Stimulated activated CD4-positive, alpha-beta T cell treated with anti-CD3 and anti-CD28 coated beads, Interleukin-2, amount 100 ng/mL, for 24 hours (primary cell): ENCODE measurements at places on chromosomes 11 and 22.

- DNase-seq = no peak
Observed at GRCh38 chr11:47943721-47944586, 36.4 kb upstream of the PTPRJ start.

DNA sequence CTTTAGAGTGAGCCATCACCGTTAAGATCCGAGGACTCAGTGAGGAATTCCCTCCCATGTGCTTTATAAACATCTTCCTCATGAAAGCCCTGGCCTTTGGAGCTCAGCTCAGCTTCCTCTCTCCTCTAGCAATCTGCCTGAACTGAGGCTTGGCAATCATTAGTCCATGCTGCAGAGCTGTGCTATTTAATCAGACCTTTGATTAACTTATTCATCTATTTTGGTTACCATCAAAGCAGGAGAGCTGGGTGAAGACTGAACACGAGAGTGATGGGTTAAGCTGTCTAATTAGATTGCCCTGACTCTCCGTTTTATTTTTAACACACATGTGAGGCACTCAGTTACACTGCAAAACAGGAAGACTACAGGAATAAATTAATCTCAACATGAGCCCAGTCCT, 351.3 kb downstream of the LARGE1 start:
- DNase-seq = no peak

- DNase-seq = no peak
Observed at GRCh38 chr11:13040969-13041561, 31.9 kb downstream of the RASSF10 start.

DNA sequence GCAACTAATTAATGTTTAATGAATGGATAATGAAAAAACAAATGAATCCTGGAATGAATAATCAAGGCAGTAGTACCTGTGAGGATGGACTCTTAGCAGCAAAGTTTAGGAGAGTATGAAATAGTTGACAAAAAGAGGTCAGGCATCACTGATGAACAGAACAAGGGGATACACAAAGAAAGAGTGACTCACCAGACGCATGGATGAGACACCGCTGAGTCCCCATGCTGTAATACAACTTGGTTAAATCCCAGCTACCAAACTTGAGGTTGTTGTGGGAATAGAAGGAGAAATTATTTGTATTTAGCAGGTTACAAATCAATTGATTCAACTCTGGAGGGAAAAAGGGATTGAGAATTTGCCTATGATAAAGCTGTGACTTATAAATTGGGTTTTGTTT, 976.9 kb upstream of the TENM4 start:
- DNase-seq = no peak

DNA sequence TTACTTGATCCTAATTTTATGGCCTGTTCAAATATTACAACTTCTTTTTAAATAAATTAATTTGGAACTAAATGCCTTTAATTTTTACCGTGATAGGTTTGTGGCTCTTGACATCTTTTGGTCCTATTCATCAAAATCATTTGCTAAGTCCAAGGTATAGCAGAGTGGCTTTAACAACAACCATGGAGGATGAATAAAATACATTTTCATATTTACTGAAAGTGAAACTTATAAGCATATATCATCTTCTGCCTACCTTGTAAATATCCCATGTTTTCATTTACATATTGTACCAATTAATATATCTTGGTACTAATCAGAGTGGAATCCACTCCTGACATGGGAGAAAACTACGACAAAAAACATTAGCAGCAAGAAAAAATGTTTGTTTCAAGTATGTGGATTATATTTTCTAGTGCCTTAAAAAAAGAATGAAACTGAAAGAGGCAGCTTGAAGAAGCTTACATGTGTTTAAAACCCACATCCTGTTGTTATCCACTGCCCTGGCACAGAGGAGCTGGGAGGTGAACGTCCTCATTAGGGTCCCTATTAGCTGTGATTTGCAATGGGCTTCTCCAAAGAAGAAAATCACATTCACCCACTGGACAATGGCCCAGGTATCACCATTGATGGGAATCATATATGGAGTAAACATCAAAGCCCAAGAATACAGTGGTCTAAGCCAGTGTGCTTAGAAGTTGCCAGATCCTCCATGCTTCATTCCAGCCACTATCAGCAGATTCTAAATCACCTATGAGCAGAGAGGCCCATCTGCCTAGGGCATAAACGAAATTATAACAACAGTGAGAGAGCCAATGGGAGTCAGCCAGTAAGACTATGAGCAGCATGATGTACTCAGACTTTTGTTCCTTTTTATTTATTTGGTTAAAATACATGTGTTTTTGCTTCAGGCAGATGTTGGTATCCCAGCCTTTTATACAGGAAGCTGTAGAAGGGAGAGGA, 84.7 kb downstream of the MAML2 start:
- peak; percentile 36 for DNase-seq

DNA sequence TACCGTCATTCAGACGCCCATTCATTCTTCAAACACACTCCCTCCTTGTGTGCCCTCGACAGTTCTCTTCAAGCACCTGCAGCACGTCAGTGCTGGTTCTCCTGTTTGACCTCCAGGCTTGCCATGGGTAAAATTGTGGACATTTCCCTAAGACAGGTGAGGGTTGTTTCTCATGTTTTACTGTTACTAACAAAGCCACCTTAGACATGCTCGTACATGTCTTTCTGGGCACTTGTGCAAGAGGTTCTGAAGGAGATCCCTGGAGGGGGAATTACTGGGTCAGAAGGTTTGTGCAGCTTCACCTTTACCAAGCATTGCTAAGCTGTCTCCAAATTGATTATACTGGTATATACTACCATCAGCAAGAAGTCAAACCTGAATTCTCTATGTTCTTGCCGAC, 189.7 kb upstream of the TMEM45B start:
- DNase-seq = no peak

GRCh38 chr11:47144541-47144940, 32.1 kb downstream of the ARFGAP2 start:
- no peak for DNase-seq

DNA sequence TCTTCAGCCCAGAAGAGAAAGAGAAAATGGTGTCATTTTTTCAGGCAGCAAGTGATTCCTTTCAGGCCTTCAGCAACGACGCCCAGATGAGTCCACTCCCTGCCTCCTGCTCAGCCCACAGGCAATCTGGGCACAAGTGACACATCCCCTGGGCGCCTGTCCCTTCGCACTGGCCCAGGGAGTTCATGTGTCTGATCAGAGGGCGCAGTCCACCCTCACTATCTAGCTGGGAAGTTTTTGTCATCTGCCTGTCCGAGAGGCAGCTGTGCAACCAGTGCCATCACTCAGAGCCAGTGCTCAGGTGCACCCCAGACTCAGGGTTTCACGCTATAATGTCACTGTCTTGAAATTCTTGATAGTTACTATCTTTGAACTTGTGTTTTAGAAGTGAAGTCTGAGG, 1.4 kb upstream of the KCNQ1OT1 start:
- DNase-seq = no peak
